ENCODE measurements at places on chromosomes 11 and 22. TPM values are rescaled to one million over a fixed set of nuclear protein-coding genes. Genes with fewer than 3 reads are reported as not detected.

DNA sequence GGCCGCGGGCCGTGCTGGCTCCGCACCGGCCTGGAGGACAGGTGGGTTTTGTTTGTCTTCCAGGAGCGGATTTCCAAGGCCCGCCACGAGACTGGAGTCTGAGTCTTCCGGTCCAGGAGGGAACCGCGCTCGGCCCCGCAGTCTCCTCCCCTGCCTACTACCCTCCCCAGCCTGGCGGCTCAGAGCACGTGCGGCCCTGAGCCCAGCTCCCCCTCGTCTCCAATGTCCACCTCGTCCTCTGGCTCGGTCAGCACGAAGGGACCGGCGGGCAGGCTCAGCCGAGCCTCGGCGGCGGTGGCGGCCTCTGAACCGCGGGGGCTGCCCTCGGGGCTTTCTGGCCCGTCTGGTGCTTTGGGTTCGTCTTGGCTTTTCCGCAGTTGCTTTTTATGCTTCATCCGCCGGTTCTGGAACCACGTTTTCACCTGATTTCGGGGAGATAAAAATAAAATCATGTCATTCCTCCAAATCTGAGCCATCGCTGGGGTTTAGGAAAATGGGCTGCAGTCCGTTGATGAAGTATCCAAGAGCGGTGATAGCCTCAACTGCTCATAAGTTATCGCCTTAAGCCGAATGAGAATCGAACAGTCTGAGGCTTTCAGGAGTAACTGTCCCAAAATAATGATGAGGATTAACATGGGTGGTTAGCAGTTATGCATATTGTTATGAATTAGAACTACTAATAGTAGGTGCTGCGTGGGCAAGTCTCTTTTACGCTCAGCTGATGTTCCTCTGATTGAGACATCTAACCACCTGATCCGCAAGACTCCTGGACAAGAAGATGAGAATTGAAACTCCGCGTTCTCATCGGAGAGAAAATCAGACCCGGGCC, 4.0 kb downstream of the BSX start:
- DNase-seq: no peak

DNA sequence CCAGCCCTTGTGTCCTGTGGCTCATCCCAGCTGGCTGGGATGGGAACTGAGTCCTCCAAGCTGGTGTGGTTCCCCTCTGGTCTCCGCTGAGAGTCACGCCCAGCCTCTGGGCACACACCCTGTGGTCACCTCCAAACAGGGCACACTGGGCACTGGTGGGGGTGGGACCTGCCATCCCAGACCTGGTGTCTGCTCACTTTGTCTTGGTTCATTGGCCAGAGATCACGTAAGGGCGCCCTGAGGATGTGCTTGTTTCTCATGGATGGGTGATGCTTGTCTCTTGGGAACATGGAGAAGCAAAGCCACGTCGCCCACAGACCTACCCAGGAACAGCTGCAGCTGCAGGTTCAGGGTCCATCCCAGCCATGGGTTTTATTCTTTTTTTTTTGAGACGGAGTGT, 43.1 kb downstream of the LRP5 start:
- no peak for DNase-seq

DNA sequence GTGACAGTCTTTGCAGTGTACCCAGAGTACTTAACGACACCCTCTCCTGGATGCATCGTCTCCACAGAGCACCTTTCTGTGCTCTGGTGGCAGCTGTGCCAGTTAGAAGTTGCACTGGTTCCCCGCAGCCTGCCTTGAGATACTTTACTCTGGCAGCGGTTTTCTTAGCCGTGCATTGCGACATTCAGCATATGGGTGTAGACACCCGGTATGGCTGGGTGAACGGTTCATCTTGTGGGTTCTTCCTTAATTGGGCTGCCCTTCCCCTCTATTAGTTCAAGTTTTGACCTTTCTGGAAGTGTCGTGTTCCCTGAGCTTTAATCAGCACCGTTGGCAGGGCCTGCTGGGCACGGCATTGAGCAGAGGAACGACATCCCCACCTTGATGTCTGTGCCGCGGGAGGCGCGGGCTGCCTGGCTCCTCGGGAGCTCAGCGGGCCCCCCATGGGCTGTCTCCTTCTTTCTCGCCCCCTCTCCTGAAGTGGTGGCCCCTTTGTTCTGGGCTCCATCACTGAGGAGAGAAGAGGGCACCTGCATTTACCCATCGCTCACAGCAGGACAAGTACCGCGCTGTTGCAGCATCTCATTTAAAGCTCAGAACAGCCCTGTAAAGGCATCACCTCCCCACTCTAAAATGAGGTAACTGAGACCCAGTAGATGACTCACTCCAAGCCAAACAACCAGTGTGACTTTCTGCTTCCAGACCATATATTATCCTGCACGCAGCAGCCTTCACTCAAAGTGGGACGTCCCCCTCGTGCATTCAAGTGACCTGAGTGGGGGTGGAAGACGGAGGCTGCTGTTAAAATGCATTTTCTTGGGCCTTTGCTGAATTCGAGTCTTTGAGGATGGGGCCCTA, 13.3 kb downstream of the FAM83F start:
- DNase-seq: no peak

DNA sequence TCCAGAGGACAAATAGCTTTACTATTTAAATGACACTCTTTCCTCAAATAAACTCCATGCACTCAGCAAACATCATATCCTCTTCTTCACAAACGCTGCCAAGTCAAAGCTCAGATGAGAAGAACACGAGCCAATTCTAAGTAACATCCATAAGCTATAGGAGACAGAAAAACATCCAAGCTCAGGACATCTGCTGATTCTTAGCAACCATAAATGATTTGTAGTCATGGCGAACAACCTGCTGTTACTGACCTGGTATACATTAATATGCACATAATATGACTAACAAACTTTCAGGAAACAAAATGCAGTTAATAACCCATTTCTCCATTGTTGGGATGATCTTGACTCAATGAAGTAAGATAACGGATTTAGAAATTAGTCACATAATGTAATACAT, 6.7 kb downstream of the GALNT18 start:
- DNase-seq: no peak

GRCh38 chr11:134915881-134916280, 503.8 kb upstream of the B3GAT1 start:
- no peak for DNase-seq

GRCh38 chr11:129331217-129331616, 44.4 kb upstream of the BARX2 start:
- DNase-seq: no peak

- DNase-seq: no peak
Observed at GRCh38 chr11:22194306-22194705, 1.4 kb downstream of the ANO5 start.

DNA sequence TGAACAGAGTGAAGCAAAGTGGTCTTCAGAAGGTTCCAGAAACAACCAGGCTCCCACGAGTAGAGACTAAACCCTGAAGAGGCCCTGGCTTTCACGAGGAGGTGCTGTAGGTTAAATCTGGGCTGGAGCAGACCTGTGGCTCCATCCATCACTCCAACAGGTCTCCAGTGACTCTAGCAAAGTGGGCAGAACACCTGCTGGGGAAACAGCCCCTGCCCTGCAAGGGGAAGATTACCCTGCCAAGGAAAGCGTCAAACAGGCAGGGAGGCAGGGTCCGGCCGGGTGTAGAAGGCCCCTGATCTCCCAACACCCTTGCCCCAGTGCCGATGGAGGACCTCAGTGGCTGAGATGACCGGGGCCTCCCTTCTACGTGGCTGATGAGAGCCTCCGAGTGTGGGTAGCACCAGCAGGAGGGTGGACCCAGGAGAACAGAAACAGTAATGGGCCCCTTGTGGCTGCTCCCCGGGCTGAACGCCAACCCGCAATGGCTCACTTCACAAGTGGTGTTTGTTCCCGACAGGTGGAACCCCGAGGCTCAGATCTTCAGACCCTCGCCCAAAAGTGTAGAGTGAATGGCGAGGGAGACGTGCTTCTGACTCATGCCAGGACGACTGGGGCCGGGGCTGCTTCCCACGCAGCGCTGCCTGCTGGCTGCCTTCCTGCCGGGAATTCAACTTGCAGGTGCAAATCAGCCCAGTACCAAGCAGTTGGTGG, 112.0 kb downstream of the SHANK2 start:
- DNase-seq: no peak

The ALDH3B1 gene
- polyA plus RNA-seq: 11.8 TPM

The PEX16 gene
- 11.7 TPM for polyA plus RNA-seq

The CARD16 gene
- 5.3 TPM for polyA plus RNA-seq

The MRGPRE gene
- polyA plus RNA-seq: not detected

The MISFA gene
- polyA plus RNA-seq: 5.9 TPM

DNA sequence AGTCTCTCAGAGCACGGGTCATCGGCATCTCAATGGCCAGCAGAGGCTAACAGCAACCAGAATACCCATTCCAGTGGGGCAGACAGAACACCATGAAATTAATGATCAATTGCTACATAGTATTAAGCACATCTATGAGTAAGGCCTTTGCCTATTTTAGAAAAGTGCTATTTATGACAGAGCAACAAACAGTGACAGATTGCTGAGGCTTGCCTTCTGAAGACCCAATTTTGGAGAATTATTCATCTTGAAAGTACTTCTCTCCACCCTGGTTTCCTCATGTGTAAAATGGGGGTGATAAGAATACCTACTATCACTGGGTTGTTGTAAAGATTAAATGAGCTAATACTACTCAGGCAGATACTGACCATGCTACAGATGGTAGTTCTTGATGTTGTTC, 232.7 kb downstream of the TENM4 start:
- no peak for DNase-seq

The SCGB1A1 gene
- polyA plus RNA-seq: not detected

The SOX6 gene
- 22.8 TPM for polyA plus RNA-seq

The OLFML1 gene
- polyA plus RNA-seq: 35.0 TPM

- no peak for DNase-seq
Observed at GRCh38 chr22:45497351-45498145, 5.1 kb upstream of the FBLN1 start.

- DNase-seq: no peak
Observed at GRCh38 chr11:99918761-99919160, 768.3 kb upstream of the ARHGAP42 start.

DNA sequence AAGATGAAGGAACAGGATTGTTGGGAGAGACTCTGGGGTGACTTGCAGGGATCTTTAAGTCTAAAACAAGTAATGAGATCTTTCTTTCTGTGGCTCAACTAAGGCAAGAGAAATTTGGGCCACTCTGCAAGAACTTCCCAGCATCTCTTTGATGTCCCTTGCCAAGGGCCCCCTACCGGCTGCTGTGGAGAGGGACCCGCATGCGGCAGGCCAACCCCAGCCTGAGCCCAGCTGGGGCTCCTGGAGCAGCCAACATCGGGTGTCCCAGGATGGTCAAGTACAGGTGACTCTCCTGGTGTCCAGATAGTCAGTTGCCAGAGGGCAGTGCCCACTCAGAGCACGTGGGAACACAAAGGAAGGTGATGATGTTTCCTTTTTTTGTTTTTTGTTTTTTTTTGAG, 363.2 kb downstream of the TBC1D22A start:
- no peak for DNase-seq

The SYNGR1 gene
- polyA plus RNA-seq: 12.9 TPM

The ROBO4 gene
- polyA plus RNA-seq: 23.0 TPM

The OR4A16 gene
- polyA plus RNA-seq: not detected

DNA sequence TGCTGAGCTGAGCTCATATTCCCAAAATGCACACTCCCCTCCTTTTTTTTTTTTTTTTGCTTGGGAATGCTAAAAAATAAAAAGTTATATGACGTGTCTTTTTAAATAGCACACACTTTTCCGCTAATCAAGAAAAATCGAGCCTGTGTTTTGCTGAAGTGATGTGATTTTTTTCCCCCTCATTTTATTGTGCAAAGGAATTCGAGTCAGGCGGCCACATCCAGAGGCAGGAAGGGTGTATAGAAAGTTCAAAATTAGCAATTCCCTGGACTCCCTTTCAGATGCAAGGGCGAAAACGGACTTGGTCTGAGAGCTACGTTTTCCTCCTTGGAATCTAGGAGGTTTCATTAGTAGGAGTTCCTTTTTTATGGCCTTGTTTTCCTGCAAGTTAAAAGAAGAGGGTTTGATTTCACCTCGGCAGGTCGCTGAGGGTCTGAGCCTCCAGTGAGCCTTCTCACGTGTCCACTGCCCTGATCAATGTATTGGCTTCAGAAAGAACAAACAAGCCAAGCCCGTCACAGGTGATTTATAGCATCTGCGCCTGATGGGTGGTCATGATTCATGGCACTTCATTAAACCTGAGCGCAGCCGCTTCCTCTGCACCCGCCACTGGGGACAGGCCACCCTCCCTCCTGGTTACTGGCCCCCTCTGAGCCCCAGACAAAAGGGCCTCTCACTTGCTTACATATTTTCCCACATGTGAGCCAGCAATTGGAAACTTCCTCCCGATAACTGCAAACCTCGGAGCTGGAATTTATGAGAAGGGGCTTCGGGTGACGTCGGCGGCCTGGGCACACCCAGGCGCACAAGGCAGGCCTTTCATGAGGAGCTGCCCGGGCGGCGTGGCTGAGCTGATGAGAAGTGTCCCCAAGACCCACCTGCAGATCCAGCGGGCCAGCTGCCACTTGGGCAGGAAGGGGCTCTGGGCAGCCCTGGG, 64.4 kb upstream of the LINC01488 start:
- DNase-seq: peak; percentile 22

- DNase-seq: no peak
Observed at GRCh38 chr11:9201372-9202162, 63.6 kb downstream of the DENND5A start.

The CNTF gene
- 0.71 TPM for polyA plus RNA-seq

GRCh38 chr22:49709464-49709863, 118.2 kb downstream of the BRD1 start:
- no peak for DNase-seq

DNA sequence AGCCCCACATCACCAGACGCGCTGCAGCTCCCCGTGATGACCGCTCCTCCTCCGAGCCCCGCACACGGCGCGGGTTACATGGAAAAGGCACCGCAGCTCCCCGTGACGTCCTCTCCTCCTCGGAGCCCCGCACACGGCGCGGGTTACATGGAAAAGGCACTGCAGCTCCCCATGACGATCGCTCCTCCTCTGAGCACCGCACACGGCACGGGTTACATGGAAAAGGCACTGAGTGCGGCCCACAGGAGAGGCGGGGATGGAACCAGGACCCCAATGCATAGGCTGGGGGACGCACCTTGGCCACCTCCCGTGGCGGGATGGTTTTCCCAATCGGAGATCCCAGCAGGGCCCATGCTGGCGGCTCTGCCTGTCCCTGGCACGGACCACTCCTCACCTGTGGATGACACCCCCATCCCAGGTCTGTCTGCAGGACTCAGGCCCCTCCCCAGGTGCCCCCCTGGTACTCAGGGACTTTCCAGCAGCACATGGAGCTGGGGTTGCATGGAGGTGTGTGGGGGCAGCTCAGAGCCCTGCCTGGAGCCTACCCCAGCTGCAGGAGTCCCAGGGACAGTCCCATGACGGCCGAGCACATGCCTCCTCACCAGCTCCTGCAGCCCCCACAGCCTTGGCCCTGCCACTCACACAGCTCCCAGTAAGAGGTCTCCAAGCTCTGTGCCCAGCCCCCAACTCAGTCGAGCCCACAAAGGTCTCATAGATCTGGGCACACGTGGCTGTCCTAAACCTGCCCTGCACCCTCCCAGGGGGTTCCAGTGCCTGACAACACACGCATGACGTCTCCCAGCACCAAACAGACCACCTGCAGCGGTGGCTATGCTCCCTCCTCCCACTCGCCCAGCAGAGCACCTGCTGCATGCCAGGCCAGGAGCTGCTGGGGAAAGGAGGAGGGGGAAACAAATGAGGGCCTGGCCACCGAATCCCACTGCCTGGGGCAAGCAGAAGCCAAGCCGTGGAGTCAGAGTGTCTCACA, 166.6 kb downstream of the BRD1 start:
- DNase-seq: no peak
